ENCODE measurements at places on chromosomes 7 and 10. TPM values are rescaled to one million over a fixed set of nuclear protein-coding genes. Genes with fewer than 3 reads are reported as not detected.

The CNNM1 gene
- total RNA-seq, result 0.19 TPM

The ADD3 gene
- total RNA-seq, result 113 TPM

The STRIP2 gene
- total RNA-seq, result 17.1 TPM

The CLDN4 gene
- total RNA-seq, result 0.27 TPM

The ADRA2A gene
- 0.27 TPM for total RNA-seq

The BLVRA gene
- 44.8 TPM for total RNA-seq

The PRLHR gene
- total RNA-seq, result not detected

Measured in left ventricle myocardium inferior (tissue), 1 donor.